Skin of body (tissue), 3 donors: ENCODE measurements at places on chromosomes 16 and 17. TPM values are rescaled to one million over a fixed set of nuclear protein-coding genes. Genes with fewer than 3 reads are reported as not detected.

Gene GPR179
- total RNA-seq, result 0.10 TPM

Gene KRT36
- total RNA-seq, result 1.9 TPM

Gene CD300LB
- 0.59 TPM for total RNA-seq

Gene EVPLL
- 0.49 TPM for total RNA-seq

Gene HCRT
- not detected for total RNA-seq

Gene ORC6
- total RNA-seq, result 7.2 TPM

Gene GCGR
- total RNA-seq, result not detected

Gene DHRS7C
- 15.9 TPM for total RNA-seq

Gene ENKD1
- total RNA-seq, result 9.1 TPM

Gene ENGASE
- total RNA-seq, result 24.7 TPM

Gene NTN1
- total RNA-seq, result 15.9 TPM

Gene HOXB7
- 2.7 TPM for total RNA-seq

Gene GRAP
- total RNA-seq, result 2.2 TPM

Gene TOM1L1
- total RNA-seq, result 24.9 TPM

Gene SLC52A1
- 0.59 TPM for total RNA-seq

Gene GRIN2C
- 0.69 TPM for total RNA-seq

Gene WDR45B
- total RNA-seq, result 54.9 TPM

Gene AANAT
- not detected for total RNA-seq

DNA sequence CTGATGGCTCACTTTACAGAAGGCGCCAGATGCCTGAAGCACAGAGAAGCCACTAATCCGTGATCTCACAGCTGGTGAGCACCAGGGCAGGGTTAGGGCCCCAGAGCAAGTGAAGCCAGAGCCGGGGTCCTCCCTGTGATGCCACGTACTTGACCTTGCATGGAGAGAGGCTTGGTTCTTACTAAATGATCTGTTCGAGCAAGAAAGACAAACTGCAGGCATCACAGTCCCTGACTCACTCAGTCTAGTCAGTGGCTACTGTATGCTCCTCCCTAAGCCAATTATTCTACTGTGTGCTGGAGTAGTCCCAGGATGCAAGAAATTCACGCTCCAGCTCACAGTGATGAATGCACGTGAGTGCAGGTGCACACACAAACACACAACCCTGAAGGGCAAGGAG lies 55.4 kb downstream of the SDK2 start:
- no peak for DNase-seq

GRCh38 chr17:75109407-75110233 lies at the start of gene ARMC7:
Gene ARMC7, plus strand, starts transcription at chr17:75109969. Its CDS starts 320 bp downstream, at chr17:75110289.
- DNase-seq, result peak; percentile 65

DNA sequence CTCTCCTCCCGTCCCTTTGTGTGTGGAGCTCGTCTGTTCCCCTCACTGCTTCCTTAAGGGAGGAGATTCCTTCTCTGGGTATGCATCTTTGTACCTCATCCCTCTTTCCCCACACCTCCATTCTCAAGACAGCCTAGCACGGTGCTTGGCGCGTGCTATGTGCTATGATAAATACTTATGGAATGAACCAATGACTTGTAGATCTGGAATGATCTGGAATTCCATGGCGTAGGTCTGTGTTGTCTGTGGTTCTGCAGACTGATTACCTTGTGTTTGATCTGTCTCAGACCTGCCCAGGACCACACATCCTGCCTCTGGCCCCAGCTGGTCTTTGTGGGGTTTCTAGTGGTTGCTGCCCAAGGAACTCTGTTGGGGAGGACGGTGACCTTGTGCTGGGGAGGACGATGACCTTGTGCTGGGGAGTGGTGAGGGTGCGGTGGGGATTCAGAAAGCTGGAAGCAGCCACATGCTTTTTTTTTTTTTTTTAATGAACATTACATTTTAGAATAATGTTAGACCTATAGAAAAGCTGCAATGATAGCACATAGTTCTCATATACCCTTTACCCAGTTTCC lies 33.5 kb upstream of the ETV4 start:
- DNase-seq, result no peak

- no peak for DNase-seq
Measured at GRCh38 chr16:27851586-27851985, 211.9 kb downstream of the GSG1L start.

- no peak for DNase-seq
Measured at GRCh38 chr16:27531186-27531585, 18.5 kb downstream of the GTF3C1 start.

GRCh38 chr16:89733792-89734191 lies 12.5 kb downstream of the ZNF276 start:
- DNase-seq, result no peak

- no peak for DNase-seq
Measured at GRCh38 chr17:78774956-78775571, 7.0 kb downstream of the CYTH1 start.

DNA sequence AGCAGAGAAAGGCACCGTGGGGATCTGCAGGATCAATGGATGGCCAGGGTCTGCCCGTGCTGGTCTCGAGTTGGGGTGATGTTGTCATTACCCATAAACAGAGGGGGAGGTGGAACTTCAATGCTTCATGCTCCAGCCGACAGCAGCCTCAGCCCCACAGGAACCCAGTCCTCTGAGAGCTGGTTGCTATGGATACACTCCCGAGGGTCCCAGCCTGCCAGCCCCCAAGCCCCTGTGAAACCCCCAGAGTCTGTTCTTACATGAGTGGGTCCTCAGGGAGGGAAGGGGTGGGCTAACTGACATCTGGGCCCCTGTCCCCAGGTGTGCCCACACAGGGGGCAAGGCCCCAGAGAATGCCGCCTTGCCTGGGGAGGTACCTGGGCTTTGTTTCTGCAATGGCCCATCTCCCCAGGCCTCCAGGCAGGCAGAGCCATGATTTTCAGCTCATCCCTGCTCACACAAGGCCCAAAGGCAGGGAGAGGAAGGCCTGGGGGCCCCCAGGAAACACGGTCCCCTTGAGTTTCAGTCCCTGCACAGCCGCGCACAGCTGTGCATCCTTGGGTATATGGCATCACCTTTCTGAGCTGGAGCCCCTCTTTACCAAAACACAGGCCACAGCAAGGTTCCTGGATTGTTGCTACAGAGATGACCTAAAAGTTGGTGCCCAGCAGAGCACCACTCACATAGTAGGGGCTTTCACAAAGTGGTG lies 223.7 kb downstream of the ZNF423 start:
- no peak for DNase-seq

DNA sequence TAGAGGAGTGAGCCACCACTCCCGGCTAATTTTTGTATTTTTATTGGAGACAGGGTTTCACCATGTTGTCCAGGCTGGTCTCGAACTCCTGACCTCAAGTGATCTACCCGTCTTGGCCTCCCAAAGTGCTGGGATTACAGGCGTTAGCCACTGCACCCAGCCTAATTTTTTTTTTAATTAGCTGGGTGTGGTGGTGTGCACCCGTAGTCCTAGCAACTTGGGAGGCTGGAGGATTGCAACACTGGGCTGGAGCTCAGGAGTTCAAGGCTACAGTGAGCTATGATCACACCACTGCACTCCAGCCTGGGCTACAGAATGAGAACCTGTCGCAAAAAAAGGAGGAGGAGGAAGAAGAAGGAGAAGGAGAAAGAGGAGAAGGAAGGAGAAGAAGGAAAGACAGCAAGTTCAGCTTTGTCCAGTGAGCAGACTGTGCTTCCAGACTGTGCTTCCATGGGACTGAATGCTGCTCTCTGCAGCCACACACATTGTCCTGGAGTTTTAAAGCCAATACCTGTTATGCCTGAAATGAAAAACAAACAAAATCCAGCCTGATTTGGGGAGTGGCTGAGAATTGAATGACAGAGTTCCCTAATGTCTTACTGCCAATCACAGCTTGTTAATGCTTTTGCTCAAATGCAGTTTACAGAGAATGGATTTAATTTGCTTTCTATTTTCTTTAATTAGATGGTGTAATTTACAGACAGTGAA lies 2.8 kb upstream of the TNFRSF13B start:
- DNase-seq, result no peak

DNA sequence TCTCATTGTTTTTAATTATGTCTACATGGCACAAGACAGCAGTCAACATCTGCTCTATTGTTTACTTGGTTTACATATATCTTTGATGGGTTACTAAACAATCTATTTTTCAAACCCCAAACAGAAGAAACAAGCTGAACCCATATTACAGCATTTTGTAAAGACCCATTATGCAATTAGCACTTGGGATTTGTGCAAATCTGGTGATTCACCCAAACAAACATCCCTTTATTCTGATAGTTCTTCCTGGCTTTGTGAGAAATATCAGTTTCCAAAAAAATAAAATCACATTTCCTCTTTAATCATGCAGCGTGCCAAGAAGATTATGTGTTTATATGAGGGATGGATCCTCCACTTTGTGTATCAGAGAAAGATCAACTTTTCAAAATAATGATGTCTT lies 16.8 kb upstream of the RBFOX1 start:
- DNase-seq, result no peak

DNA sequence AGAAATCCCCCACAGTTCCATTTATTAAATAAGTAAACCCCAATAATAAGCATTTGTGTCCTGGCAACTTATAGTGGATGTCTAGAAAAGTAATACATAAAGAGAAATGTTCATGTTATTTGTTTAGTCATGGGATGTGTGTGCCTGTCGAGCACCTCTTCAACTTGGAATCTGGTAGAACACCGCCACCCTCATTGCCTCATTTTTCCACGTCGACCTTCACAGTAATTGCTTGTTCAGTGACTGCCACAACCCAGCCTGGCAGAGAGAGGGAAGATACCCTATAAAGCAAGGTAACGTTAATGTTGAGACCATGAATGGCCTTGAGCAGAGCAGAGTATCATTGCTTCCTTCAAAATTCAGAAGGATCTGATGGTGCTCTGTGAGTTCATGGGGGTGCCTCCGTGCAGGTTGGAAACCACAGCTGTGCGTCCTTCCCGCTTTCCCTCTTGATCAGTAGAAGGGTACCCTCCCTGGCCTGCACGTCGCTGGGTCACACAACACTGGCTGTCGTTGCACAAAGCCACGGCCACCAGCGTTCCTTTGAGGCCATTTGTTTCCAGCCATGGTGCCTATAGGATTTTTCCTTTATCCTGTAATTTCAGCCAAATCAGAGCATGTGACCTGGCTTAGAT lies 3.7 kb upstream of the DNASE1 start:
- DNase-seq, result no peak

DNA sequence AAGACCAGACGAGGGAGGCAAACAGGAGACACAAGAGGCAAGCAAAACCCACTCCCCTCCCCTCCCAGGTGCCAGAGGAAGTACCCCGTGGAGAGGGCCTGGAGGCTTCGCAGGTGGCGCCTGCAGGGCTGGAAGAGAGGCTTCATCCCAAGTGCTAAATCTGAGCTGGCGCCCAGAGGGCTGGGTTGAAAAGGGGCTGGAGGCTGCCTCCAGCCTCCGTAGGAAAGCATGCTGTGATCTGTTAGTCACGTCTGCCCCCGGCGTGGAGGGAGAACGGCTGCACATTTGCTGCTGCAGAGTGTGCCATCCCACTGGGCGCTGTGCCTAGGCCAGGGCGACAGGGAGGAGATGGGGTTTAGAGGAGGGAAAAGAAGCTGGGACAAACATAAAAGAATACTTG lies 16.9 kb downstream of the RPH3AL start:
- no peak for DNase-seq

- DNase-seq, result peak; percentile 70
Measured at GRCh38 chr17:50967795-50968194, 101.6 kb upstream of the TOB1 start.

DNA sequence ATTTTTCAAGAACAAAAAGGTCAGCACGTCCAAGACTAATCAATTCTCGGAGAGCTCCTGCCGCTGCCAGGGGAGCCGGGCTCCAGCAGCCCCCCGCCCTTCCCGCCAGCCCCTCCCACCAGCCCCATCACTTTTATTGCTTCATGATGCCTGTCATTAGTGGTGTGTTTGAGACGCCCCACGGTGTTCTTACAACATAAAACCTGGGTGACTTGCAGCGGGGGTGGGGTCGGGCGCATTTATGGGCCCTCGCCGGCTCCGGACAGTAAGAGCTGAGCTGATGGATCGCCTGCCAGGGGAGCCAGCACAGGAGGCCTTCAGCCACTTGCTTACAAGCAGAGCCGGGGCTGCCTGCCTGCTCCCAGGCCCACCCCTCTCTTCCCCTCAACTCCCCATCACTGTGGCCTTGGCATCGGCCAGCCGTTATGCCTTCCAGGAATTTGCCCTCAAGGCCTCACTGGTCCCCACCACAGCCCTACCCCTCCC lies 82.9 kb upstream of the CBX4 start:
- DNase-seq, result no peak

- peak; percentile 63 for DNase-seq
Measured at GRCh38 chr17:41695954-41696757, 7.5 kb downstream of the EIF1 start.

DNA sequence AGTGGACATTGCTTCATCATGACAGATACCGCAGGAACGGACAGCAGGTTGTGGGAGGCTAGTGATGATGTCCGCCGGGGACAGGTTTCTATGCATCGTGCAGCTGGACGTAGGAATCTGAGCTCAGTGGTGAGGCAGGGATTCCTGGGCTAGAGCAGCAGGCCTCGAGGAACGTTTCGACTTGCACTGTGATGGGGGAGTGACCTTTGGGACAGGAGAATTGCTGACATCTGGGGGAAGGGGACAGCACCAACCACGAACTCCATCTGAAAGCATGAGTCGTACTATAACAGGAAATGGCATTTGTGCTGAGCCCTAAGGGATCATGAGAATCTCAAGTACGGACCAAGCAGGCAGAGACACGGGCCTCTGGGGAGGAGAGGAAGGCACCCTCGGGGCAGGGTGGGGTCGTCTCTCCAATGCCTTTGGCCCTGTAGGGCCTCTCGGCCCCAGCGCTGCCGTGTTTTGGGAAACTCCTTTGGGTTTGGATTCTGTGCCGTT lies 65.8 kb upstream of the ENDOV start:
- no peak for DNase-seq

GRCh38 chr16:85041219-85042166 lies 13.9 kb downstream of the KIAA0513 start:
- DNase-seq, result no peak

DNA sequence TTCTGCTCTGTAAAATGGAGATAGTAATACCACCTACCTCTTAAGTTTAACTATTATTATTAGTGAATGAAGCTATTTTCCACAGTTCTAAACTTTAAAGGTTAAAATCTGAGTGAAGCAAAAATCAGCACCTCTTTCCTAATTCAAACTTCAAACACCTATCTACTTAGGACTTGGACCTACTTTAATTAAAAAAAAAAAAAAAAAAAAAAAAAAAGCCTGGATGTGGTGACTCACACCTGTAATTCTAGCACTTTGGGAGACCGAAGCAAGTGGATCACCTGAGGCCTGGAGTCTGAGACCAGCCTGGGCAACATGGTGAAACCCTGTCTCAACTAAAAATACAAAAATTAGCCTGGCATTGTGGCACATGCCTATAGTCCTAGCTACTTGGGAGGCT lies 5.0 kb upstream of the KANSL1 start:
- no peak for DNase-seq
